ENCODE measurements at places on chromosomes 4 and X.

- DNase-seq, result no peak
These were observed 379.7 kb downstream of the SPRY1 start for GRCh38 chr4:123776267-123776666.

DNA sequence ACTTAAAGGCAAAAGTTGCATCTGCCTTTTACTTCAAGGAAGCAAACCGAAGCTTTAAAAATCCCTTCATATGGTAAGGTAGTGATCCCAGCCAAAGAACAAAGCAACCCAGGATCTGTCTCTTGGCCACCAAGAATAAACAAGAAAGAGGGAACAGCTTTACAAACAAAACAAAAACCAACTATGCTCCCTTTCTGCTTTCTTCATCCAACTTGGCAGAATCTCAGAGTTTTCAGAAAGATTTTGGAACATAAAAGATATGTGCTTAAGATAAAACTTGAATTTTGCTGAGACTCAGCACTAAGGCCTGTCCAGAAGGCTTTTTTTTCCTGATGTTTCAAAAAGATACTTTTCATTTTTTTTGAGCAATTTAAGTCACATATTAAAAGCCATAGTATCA lies 94.0 kb downstream of the COL4A6 start:
- DNase-seq, result no peak

DNA sequence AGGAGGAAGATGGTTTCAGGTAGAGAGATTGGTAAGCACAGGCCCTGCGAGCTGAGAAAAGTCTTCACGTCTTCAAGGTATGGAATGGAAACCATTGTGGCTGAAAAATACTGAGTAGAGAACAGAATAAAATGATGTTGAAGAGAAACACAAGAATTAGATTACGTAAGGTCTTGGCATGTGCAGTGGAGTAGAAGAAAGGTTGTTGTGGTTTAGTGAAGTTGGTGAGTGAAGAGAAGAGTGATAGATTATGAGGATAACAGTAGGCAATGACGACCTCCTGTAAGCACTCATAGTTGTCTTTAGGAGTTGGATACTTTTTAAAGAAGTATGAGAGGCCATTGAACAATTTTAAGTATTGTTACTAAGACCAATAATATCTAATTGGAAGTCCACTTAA lies 642.6 kb downstream of the PCDH7 start:
- no peak for DNase-seq

GRCh38 chr4:56981795-56982201 lies 3.1 kb downstream of the POLR2B start:
- no peak for DNase-seq

DNA sequence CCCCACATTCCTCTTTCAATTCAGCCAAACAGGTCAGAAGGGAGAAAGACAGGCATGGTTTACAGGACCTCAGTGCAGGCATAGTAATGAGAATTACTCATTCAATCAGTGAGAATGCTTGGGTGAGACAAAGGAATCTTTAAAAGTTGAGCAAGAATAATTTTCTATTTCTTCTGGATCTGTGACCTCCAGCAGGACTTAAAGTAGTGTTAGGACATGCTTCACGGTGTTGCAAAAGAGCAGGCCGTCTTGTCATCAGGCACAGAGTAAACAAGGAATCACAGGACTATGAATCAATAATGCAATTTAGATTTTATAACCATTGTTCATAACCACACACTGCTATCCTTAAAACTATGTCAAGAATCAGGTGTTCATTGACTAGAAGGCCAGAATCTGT lies 130.6 kb upstream of the GLRA2 start:
- peak; percentile 27 for DNase-seq

- no peak for DNase-seq
These were observed 49.7 kb upstream of the KLHL8 start for GRCh38 chr4:87270144-87270543.

DNA sequence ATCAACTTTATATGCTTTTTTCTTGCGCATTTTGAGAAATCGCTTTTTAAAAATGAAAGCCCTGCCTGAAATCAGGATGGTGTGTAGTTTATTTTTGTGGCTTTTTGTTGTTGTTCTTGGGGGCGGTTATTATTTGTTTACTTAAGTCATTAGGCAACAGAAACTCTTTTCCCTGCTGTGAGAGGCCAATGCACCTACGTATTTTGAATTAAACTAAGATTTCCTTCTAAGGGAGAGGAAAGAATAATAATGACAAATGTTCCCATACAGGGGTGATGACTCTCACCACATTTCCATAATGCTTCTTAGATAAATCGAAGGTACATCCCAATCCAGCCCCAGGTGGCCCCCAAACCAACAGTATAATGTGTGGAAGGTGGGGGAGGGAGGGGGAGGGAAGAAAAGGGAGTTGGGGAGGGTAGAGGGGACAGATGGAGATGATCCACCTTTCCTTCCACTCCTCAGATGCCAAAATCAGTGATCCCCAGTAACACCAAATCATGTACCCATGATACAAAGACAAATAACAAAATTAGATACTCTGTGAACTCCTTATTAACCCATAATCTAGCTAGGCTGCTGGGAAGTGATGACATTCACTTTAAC lies 39.6 kb downstream of the ZNF827 start:
- DNase-seq, result no peak

GRCh38 chr4:142347241-142347640 lies 498.9 kb downstream of the INPP4B start:
- no peak for DNase-seq

DNA sequence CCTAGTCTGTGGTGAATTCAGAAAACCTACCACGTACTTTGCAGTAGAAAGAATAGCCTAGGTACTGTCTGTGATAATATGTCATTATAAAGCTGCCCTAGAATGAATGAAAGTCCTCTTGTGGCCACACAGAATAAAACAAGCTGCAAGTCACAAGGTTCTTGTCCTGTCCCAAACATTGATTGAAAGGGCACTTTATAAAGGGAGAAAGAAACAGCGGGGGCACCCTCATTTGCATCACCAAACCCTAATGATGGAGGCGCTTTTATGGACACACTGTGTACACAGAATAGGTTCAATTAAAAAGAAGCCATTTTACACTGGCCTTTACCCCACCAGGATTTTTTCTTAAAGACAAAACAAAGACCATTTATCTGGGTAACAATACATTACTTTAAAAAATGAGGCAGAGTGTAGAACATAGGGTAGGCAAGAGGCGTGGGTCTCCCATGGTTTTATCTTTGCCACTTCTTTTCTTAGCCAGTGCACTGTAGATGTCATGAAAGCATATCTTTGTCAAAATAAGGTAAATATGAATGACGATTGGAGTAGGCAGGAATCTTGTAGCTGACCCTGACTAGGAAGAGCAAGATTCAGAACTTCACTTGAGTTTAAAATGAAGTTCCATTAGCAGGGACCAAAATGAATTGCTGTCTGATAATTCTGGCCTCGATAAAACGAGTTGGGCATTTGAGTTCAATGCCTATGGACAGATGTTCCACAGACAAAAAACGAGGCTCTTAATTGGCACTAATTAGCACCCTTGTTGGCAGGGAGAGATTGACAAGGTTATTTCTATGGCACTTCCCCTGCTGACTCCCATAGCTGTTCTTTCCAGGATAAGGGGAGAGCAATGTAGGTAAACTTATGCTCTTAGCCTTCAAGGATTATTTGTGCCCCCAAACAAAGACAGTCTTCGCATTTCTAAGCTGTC lies 365.1 kb downstream of the AFF2 start:
- DNase-seq, result no peak

DNA sequence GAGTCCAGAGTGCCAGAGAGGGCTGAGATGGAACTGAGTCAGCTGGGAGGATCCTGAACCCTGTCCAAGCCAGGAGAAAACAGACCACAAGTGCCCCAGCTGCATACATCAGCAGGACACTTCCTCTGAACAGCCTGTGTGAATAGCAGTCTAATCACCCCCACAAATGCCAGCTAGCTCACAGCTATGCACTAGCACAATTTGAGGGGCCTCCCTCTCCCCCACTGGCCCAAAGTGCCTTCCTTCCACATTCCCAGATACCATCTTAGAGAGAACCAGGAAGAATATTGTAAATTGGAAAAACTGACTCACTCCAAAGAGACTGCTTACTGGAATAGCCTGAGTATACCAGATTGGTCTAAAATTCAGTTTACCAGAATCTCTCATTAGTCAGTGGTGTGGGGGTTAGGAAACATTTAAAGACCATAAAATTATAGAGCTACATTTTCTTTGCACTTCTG lies 292.6 kb upstream of the KLF3 start:
- DNase-seq, result no peak

DNA sequence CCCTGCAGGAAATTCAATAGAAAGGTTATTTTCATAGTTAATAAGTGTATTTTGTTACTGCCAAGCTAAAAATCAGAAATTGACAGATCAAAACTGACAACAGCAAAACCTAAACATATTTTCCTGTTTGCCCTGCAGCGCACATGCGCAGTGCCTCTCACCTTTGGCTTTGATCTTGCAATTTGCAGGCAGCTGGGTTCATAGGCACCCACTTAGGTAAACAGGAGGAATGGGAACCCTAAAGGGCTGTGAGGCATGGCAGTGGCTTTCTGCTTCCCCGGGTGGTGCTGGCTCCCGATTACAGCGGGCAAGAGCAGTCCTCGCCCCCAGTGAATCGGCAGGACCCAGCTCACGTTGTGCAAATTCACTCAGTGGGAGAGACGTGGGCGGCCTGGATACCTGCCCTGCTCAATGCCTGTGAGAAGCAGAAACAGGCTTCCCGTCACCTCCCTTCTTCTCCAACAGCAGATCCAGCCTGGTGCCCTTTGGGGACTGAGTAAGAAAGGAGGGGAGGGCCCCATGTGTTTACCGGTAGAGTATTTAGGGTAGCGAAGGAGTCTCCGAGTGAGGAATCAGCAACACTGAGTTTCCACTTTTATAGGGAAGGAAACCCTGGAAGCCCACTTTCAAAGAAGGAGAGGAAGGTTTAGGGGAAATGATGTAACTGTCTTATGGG lies 25.7 kb downstream of the CCKAR start:
- no peak for DNase-seq

- DNase-seq, result no peak
These were observed 325.0 kb downstream of the RAB28 start for GRCh38 chr4:13159041-13159620.

DNA sequence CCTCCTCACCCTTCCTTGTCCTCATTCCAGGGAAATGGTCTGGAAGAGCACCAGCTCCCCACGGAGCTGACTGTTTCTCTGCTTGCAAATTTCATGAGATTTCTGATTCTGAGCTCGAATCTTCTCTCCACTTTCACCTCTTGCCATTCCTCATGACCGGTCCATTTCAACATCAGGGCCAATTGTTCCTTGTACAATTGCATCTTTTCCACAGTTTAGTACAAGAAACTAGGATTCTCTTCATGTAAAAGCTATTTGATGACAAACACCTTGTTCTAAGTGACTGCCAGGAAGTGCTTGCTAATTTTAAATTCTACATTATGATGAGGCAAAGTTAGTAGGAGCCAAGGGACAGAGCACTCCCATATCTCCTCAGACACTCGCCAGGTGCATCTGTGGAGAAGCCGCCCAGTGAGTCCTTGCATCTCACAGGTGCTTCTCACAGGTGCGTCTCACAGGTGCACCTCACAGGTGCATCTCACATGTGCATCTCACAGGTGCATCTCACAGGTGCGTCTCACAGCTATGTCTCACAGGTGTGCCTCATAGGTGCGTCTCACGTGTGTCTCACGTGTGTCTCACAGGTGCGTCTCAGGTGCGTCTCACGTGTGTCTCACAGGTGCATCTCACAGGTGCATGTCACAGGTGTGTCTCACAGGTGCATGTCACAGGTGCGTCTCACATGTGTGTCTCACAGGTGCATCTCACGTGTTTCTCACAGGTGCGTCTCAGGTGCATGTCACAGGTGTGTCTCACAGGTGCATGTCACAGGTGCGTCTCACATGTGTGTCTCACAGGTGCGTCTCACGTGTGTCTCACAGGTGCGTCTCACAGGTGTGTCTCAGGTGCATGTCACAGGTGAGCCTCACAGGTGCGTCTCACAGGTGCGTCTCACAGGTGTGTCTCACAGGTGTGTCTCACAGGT lies 3.0 kb upstream of the PDE6B start:
- no peak for DNase-seq

DNA sequence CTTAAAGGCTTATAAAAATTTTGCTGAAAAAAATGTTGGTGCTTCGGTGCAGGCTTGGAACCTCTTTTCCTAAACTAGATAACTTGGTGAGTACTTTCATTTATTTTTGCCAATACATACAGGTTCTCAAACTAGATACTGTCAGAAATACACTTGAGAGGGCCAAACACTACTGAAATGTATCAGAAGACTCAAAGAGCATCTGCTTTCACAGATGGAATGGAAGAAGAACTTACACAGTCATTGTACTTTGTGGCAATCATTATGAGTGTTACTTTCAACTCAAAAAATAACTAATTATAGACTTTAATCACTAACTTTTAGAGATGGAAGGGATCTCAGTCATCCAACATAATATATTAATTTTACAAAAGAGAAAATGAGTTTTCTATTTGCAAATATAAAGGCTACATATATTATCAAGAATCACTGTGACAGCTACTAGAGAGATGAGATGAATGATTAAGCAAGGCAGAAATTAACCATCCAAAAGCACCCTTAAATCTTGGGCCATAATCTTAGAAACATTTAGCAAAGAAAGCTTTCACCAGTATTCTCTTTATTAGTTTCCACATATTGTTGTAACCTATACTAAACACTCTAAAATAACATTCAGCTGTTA lies 1.0 kb downstream of the ENAM start:
- DNase-seq, result no peak

- no peak for DNase-seq
These were observed 52.6 kb downstream of the LIMCH1 start for GRCh38 chr4:41590591-41590990.

GRCh38 chr4:54400188-54400587 lies 171.1 kb downstream of the PDGFRA start:
- DNase-seq, result no peak

DNA sequence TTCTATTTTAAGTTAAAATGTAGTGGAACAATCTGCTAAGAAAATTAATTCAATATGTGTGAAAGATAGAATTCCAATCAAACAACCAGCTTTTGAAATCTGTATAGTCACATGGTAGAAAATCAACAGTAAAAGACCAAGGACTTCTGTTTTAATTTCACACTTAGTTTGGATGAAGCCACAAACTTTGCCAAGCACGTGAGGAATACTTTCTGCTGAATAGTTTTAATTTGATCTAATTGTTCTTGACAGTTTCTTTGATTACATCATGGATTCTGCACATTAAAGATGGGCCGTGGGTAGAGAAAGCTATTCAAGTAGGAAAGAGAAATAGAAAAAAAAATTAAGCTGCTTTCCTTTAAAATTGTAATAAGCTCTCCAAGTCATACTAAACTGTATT lies 137.9 kb upstream of the FAM241A start:
- no peak for DNase-seq

GRCh38 chr4:1413204-1413663 lies 7.0 kb upstream of the NKX1-1 start:
- no peak for DNase-seq

- no peak for DNase-seq
These were observed 481 bp downstream of the UTP3 start for GRCh38 chr4:70688795-70689231.

DNA sequence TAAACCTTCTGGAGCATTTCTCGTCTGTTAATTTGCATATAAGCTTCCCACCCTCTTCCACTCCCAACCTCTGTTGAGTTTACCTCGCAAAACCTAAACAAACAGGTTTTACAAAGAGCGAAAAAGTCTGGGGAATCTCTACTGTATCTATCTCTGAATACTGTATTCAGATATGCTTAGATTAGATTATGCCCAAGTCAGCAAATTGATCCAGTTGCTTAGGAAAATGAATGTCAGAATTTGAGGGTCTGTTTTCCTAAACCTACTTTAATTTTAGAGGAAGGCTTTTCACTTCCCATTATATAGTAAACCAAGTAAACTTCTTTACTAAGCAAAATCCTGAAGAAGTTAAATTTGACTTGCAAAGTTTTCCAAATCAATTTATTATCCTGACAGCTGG lies 6.7 kb downstream of the CCNA2 start:
- DNase-seq, result no peak

All from AG09319 (cell line).